ENCODE measurements at places on chromosomes 1 and 21. TPM values are rescaled to one million over a fixed set of nuclear protein-coding genes. Genes with fewer than 3 reads are reported as not detected.

ARHGAP30 gene
- polyA plus RNA-seq, result 138 TPM

ITGB2 gene
- 294 TPM for polyA plus RNA-seq

ZNF648 gene
- not detected for polyA plus RNA-seq

SLC27A3 gene
- polyA plus RNA-seq, result 12.9 TPM

THEM5 gene
- polyA plus RNA-seq, result not detected

HSD3B1 gene
- not detected for polyA plus RNA-seq

DDX59 gene
- polyA plus RNA-seq, result 19.1 TPM

Data from IgD-negative memory B cell (primary cell).